Right ventricle myocardium inferior (tissue), 1 donor: ENCODE measurements at places on chromosomes 11 and 22. TPM values are rescaled to one million over a fixed set of nuclear protein-coding genes. Genes with fewer than 3 reads are reported as not detected.

GRCh38 chr11:68843703-68844312 is 2.1 kb upstream of the CPT1A start:
- DNase-seq: peak; percentile 94

DNA sequence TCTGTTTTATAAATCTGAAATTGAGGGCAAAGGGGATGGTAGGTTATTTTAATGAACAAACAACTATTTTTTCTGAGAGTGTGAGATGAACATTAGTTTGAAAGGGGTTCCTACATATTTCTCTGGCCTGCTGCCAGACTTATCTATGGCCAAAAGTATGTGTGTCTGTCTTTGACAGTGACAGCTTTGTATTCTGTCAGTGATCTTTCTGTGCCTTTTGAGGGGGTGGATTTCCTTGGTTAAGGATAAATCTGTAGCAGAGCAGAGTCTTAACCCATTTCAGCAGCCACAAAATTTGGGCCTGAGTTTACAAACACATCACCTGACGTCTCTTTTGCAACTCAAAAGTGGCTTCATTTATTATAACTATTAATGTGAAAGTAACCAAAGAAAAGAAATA is 30.9 kb downstream of the ZFTA start:
- no peak for DNase-seq

DNA sequence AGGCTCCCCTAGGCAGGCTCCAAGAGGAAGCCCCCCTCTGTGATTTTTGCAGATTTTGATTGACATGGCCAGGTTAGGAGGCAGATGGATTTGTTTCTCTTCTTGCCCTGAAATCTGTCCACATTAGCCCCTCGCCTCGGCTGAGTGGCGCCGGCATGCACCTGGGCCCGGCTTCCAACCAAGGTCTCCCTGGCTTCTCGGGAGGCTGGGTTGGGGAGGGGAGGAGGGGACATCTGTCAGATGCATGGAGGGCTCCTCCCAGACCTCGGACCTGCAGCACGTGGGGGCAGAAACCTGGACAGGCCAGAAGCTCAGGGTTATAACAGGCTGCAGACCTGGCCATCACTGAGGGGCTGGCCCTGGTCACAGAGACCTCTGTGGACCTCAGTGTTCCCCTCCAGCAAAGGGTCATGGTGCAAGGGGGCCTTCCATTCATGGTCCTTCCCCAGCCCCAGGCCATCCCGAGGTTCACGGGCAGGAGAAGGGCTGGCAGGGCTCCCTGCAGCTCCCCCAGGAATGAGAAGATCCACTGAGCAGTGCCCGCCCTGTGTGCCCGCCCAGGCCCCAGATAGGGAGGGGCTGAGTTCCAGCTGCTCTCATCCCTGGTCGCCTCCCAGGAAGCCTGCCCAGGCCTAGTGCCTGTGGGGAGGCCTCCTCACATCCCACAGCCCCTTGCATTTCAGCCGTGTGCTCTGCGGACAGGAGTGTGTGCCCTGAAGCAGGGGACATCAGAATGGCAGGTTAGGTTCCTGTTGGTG is 747.8 kb downstream of the BRD1 start:
- no peak for DNase-seq

DNA sequence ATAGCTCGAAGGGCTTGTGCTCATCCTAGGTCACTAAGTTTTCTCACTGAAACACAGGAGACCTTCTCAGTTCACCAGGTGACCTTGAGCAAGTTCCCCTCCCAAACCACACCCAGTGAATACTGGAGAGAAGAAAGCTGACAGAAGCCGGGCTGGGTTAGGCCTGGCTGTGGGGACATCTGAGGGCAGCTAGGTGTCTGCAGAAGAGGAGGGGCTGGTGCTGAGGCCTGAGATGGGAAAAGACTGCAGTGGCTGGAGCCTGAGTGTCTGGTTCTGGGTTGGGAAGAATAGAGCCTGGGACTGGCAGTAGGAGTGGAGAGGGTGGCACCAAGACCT is 602 bp upstream of the INPP5J start:
- no peak for DNase-seq

DNA sequence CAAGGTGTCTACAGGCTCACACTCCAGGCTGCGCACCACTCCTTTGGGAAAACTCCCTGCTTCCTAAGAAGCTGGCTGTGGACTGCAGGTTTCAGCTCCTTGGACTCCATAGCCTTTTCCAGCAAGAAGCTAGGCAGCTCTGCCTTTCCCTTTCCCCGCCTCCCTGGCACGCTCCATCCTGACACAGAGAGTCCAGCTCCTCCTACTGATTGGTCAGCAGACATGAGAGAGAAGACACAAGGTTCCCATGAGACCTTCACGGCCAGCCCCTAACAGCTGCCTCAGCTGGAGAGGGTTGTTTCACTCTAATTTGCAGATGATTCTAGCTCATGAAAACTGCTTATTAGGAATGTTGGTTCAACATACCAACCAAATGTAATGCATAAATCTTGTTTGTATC is 27.6 kb downstream of the TENM4 start:
- DNase-seq: peak; percentile 90

DNA sequence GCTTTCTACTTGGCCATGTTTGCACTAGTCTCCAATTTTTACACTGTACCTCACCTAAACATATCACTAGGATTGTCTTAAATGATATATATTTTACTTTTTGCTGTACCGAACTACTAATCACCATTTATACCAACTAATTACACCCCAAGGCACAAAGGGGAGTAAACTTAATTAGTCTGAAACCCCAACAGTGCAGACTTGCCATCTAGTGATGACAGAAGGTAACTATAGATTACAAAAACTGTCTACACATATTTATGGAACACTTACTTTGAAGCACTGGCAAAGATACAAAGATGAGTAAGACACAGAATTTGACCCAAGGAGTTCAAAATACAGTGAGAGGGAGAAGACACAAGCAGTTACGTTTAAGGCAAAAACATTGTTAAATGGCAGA is 139.7 kb downstream of the CNTN5 start:
- DNase-seq: no peak

ARVCF gene
- 30.5 TPM for total RNA-seq

MGAT3 gene
- total RNA-seq: 5.9 TPM

MISFA gene
- total RNA-seq: 13.0 TPM
